Thoracic aorta (tissue), 2 donors: ENCODE measurements at places on chromosomes 11 and 22.

DNA sequence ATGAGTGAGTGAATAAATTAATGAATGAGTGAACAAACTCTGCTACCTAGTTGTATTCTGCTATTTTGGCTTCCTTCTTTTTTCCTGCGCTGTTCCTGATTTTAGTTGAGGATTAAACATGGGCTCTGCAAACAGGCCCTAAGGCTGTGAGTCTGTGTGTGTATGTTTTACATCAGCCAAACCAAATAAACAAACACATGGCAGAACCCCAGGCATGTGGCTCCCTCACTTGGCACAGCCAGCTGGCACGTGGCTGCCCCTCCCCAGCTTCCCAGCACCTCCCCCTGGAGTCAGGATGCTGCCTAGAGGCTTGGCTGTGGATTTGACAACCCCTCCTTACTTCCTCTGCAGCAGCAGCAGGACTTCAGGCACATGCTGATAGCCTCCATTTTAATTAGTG lies 593.2 kb downstream of the INSC start:
- DNase-seq, result no peak

- no peak for DNase-seq
Observed at GRCh38 chr11:32153747-32154146, 62.9 kb downstream of the RCN1 start.

DNA sequence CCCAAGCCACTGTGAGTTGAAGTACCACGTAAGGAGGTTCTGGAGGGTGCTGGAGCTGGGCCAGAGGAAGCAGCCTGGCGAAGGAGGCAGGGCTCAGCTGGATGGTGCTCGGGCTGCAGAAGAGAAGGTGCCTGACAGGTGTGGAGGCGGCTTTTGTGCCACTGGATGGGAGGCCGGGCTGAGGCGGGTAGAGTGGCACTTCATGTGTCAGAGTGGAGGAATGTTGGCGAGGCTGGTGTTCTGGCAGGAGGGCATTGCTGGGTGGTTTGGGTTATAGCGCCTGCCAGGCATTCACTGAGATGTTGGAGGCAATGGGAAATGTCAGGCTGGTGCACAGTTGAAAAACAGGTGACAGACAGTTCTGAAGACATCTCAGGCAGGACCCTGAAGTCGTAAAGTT lies 24.2 kb downstream of the UBE2L3 start:
- DNase-seq, result peak; percentile 18

DNA sequence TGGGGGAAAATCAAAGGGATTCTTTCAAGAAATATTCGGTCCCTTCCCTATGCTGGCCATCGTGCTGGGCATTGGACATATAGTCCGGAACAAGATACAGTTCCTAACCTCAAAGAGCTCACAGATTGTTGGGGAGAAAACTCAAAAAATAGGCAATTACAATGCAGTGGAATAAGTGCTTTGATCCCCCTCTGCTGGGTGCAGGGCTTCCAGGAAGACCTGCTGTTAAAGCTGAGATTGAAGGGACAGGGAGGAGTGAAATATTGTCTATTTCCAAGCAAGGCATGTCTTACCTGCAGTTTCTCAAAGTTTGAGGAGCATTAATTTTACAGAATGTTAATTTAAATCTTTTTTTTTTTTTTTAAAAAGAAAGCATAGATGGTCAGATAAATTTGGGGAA lies 75.1 kb upstream of the SESN3 start:
- no peak for DNase-seq

DNA sequence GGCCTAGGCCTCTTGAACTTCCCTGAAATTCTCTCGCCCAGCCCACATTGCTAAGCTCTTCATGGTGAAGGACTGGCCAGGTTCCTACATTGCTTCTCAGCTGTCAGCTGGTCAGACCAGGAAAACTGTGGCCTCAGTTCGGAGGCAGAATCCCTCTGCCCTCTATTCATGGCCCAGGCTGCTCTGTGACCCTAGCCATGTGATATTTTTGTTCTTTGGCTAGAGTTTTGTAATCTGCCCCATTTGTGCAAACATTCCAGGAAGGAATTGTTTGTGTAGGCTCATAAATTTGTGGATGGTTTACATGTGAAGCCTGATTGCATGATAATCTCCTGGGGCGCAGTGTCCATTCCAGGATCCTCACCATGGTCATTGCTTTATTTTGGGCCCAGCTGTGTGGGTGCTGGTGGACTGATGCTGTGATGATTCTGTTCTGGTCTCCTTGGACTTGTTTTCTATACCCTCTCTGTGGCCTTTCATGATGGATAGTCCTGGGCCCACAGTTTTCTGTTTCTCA lies 149.1 kb upstream of the E2F8 start:
- no peak for DNase-seq

GRCh38 chr22:43905681-43906080 lies 13.9 kb upstream of the PNPLA5 start:
- no peak for DNase-seq

GRCh38 chr11:112421879-112422278 lies 161.2 kb upstream of the PLET1 start:
- DNase-seq, result no peak

DNA sequence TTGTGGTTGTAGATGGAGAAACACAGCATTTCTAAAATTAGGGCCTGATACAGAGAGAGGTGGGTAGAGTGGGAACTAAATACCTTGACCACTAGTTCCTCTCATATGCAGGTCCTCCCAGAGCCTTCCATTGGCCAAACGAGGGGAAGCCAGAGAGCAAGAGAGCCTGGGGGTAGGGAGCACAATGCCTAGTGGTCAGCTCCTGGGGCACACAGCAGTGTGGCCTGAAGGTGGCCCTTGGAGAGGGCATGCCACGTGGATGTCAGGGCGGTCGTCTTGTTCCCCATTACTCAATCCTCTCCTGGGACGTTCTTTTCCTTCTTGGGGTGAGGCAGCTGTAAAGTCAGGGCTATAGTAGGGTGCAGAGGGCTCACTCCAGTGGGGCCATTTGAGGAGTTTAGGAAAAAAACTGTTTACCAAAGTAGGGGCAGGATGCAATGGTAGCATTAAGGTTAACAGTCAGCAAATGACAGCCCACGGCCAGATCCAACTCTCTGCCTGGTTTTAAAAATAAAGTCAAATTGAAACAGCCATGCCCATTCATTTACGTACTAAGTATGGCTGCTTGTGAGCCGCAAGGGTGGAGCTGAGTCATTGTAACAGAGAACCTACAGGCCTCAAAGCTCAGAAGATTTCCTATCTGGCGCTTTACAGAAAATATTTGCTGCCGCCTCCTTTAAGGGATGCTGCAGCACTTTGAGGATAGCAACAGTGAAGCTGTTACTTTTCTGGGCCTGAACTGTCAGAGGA lies 7.6 kb downstream of the MYO18B start:
- no peak for DNase-seq

DNA sequence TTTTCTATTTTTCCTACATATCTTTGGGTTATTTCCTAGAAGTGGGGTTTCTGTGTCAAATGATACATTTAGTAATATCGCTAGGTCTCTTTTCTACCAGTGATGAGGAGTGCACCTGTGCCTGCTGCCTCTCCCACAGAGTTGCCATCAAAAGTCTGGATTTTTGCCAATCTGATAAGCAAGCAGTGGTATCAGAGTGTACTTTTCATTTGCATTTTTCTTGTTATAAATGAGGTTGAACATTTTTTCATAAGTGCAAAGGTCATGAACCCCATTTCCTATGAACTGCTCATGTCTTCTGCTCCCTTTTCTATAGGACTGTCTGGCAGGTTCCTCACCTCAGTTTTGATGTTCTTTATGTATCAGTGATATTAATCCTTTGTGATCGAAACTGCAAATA lies 1.7 kb downstream of the TRPM5 start:
- DNase-seq, result no peak

DNA sequence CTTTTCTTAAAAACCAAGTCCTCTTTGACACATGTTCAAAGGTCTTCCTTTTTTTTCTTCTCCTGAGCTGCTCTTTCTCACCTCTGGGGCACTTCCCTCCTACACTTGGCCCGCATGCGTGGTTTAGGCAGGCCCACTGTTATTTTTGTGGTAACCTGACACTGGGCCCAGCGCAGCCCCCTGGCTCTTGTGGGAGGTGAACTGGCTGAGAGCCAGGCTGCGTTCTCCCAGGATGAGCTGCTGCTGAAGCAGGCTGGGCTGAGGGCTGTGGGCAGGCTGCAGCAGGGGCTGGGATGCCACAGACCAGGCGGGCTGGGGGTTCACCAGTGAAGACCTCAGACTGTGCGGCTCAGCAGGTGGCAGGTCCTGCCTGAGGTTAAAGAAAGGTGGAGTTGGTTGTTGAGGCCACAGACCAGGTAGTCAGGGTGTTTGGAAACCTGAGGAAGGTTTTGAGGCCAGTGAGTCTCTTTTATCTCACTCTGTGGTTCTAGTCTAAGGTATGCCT lies 72.4 kb downstream of the TEAD1 start:
- DNase-seq, result no peak

- DNase-seq, result no peak
Observed at GRCh38 chr11:18329196-18329870, 7.0 kb downstream of the GTF2H1 start.

DNA sequence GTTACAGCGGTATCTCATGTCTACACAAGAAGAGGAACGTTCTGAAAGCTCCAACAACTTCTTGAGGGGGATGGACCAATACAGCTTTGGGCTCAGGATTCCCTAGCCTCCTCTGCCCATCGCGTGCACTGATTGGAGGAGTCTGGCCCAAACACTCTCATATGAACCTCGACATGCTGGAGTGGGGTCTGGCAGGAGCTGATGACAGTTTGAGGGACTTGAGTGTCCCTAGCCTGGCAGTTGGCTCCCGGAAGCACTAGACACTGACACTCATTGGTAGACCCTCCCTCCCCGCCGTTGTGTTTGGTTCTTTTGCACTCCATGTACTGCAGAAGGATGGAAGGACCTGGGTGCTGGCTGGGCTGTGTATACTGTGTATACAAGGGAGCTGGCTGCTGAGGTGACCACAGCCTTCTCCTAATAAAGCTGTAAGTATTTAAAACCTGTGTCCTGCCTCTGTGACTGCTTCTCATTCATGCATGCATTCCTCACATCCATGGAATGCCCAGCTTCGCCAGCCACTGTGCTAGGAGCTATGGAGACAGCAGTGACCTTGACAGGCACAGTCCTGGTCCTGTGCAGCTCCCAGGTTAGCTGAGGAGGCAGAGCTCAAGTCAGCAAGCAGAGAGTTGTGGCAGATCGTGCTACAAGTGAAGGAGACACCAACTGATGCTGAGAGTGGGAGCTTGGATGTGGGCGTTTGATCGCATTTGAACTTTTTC lies 27.9 kb downstream of the ADAMTS15 start:
- DNase-seq, result no peak

DNA sequence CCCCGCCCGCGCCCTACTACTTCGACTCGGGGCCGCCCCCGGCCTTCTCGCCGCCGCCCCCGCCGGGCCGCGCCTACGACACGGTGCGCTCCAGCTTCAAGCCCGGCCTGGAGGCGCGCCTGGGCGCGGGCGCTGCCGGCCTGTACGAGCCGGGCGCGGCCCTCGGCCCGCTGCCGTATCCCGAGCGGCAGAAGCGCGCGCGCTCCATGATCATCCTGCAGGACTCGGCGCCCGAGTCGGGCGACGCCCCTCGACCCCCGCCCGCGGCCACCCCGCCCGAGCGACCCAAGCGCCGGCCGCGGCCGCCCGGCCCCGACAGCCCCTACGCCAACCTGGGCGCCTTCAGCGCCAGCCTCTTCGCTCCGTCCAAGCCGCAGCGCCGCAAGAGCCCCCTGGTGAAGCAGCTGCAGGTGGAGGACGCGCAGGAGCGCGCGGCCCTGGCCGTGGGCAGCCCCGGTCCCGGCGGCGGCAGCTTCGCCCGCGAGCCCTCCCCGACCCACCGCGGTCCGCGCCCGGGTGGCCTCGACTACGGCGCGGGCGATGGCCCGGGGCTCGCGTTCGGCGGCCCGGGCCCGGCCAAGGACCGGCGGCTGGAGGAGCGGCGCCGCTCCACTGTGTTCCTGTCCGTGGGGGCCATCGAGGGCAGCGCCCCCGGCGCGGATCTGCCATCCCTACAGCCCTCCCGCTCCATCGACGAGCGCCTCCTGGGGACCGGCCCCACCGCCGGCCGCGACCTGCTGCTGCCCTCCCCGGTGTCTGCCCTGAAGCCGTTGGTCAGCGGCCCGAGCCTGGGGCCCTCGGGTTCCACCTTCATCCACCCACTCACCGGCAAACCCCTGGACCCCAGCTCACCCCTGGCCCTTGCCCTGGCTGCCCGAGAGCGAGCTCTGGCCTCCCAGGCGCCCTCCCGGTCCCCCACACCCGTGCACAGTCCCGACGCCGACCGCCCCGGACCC lies 17.4 kb upstream of the ACR start:
- no peak for DNase-seq

DNA sequence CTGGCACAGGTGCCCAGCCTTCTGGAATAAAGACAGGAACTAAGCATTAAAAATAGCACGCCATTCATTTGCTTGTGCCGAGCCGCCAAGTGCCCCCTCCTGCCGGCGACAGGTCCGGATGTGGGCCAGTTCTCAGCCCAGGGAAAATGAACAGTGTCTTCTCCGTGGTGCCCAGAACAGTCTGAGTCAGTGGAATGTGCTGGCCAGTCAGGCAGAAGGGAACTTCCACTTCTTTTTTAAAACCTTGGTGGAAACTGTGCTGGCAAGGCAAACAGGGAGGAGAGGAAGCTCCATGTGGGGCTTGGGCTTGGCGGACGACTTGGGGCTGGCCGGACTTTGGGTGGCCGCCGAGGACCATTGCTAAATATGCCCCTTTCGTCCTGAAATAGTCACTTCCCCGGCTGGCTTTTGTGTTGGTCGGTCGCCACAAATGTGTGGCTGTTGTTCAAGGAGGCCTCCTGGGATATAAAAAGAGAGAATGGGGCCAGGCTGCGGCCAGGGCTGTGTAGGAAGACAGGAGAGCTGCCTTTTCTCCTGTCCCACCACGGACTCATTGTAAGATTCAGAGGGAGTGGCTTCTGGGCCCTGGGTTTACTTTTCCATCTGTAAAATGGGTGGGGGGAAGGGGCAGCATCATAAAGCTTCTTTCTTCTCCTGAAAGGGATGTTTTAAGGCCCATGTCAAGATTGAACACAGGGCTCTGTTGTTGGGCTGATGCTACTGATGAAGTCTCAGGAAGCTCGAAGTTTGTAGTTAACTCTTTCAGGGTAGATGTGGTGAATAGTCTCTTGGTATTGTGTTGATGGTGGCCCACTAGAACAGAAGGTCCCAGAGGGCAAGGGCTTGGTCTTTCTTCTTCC lies 101.0 kb downstream of the PTPRJ start:
- DNase-seq, result peak; percentile 45

DNA sequence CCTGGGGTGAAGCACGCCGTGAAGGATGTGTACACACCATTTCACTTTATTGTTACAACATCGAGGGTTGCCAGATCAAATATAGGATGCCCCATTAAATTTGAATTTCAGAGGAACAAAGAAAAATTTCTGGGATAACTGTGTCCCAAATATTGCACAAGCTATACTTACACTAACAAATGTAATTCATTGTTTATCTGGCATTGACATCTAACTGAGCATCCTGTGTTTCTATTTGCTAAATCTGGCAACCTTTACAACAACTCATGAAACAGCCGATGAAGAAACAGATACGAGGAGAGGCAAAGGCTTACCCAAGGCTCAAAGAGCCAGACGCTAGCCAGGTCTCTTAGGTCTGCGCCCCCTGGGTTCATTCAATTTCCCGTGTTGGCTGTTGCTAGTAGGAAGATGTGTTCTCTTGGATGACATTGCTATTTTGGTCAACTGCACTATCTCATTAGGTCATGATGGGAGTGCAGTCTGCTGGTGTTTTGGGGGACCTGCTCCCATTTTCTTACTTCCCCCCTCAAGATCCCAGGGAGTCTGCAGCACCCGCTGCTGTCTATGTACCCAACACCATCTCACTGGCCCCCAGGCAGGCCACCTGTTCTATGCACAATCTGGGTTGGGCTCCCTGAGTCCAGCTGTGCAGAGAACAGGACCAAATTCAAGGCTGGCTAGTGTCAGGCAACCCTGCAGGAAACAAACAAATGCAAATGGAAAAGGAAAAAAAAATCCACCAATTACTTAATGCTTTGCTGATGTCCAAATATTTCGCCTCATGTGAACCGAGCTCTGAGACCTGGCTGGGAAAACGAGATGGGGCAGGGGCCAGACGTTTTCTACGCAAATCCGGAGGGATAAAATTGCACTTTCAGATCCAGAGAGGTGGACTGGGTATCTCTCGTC lies 560.9 kb downstream of the MIAT start:
- no peak for DNase-seq
